ENCODE measurements at places on chromosomes 3 and 15. TPM values are rescaled to one million over a fixed set of nuclear protein-coding genes. Genes with fewer than 3 reads are reported as not detected.

DNA sequence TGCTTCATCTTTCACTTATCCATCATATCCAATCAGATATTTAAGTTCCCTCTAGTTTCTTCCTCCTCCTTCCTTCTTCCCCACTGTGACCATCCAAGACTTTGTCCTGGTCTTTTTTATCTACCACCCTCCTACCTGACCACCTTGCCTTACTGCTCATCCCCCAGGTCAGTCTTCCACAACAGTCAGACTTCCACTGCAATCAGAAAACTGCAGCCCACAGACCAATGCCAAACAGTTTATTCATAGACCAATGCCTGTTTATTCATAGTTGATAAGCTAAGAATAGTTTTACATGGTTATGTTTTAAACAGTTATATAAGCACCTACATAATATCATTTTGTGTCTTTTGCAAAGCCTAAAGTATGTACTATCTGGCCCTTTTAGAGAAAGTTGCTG lies 65.5 kb downstream of the TRIM69 start:
- no peaks in the 10 kb centered on the region for H3K27me3 ChIP-seq
- no peak overlapping the region for H3K27ac ChIP-seq
- no peak for DNase-seq
- no peak overlapping the region for H3K4me3 ChIP-seq
- H3K36me3 ChIP-seq = no peaks in the 10 kb centered on the region
- H3K4me1 ChIP-seq = no peaks in the 10 kb centered on the region

DNA sequence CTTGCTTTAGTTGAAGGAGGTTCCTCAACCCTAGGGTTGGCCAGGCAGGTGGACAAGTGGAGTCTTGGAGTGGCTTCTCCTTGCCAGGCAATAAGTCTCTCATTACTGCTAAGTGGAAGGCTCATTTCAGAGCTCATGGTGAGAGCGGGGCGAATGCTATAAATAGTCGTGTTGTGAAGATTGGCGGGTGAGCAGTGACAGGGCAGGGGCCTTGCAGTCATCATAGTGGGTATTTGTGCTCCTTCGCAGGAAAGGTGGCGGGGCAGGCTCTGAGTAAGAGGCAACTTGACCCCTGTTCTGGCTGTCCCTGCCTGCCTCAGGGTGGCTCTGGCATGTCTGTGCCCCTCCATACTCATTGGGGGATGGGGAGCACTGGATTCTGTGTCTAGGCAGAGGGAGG lies 8.7 kb upstream of the GRM2 start:
- no peaks in the 10 kb centered on the region for H3K27me3 ChIP-seq
- DNase-seq = no peak
- no peaks in the 10 kb centered on the region for H3K4me1 ChIP-seq
- H3K27ac ChIP-seq = no peak overlapping the region

GRCh38 chr3:51800750-51801125 lies 21.7 kb upstream of the IQCF6 start:
- no peaks in the 10 kb centered on the region for H3K36me3 ChIP-seq
- no peak overlapping the region for H3K27ac ChIP-seq
- no peak for DNase-seq

GRCh38 chr15:94287794-94288246 lies 56.5 kb downstream of the MCTP2 start:
- peaks cover 4% of the 10 kb centered on the region for H3K27me3 ChIP-seq
- no peaks in the 10 kb centered on the region for H3K36me3 ChIP-seq
- H3K4me3 ChIP-seq = no peak overlapping the region

DNA sequence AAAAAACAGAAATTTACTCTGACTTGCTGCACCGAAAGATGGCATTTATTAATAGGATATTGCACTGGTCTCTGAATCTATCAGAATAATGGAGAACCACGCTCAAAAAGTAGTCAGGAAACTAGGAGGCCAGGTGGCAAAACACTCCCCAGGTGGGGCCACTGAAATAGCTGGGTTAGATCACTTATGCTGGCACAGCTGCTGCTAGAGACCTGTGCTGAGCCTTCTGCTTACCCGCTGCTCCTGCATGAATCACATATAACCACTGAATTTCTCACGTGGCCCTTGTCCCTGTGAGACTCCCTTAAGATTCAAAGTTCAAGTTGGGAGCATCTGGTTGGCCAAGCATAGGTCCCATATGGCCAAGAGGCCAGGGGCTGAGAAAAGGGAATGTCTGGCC lies 66.0 kb upstream of the OXTR start:
- no peaks in the 10 kb centered on the region for H3K27me3 ChIP-seq
- no peaks in the 10 kb centered on the region for H3K4me1 ChIP-seq
- H3K4me3 ChIP-seq = no peak overlapping the region
- no peaks in the 10 kb centered on the region for H3K36me3 ChIP-seq
- peak; percentile 57 for DNase-seq
- H3K27ac ChIP-seq = no peak overlapping the region

Gene SPATA16
- not detected for total RNA-seq

Gene CNTN4
- 6.6 TPM for total RNA-seq

Gene RPL22L1
- total RNA-seq = 57.0 TPM

Gene HIGD2B
- total RNA-seq = not detected

Gene LRRC57
- total RNA-seq = 12.8 TPM

Gene PLSCR5
- total RNA-seq = not detected

Gene DPPA2
- total RNA-seq = not detected

Measured in esophagus muscularis mucosa (tissue), 4 donors.